GM18507 (cell line): ENCODE measurements at places on chromosomes 6 and 20.

- peak; percentile 22 for DNase-seq
Observed at GRCh38 chr6:166957087-166957804, 896 bp upstream of the RNASET2 start.

- DNase-seq, result no peak
Observed at GRCh38 chr6:25601800-25602673, 50.0 kb upstream of the SCGN start.

- no peak for DNase-seq
Observed at GRCh38 chr20:4719190-4719589, 2.5 kb upstream of the PRND start.

GRCh38 chr6:63806573-63806913, 170.9 kb downstream of the PHF3 start:
- no peak for DNase-seq

- no peak for DNase-seq
Observed at GRCh38 chr6:67412035-67412434, 1223.0 kb upstream of the ADGRB3 start.

DNA sequence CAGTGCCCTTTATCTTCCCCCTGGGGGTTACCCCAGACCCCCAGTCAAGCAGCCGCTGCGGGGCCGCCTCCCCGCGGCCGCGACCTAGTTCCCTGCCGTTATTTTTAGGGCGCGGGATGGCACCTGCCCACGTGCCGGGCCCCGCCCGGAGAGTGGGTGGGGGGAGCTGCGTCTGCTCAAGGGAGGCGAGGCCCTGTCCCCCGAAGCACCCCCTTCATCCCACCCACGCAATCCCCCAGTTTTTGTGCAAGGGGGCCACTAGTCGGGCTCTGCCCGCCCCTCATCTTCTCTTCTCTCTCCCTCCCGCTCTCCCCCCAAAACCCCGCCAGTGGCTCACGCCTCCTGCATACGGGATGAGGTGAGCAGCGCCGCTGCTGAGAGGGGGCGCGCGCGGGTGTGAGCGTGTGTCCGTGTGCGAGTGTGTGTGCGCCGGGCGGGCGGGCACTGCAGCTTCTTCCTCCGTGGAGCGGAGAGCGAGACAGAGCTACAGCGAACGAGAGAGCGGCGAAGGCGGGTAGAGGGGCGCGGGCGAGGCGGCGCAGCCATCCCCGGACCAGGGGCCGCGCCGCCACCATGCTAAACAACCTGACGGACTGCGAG, at the start of gene SLC12A5:
Gene SLC12A5 (plus strand): TSS at position 444 of the 600 bp plus-strand sequence. CDS start 130 bp downstream, at position 574.
- no peak for DNase-seq

DNA sequence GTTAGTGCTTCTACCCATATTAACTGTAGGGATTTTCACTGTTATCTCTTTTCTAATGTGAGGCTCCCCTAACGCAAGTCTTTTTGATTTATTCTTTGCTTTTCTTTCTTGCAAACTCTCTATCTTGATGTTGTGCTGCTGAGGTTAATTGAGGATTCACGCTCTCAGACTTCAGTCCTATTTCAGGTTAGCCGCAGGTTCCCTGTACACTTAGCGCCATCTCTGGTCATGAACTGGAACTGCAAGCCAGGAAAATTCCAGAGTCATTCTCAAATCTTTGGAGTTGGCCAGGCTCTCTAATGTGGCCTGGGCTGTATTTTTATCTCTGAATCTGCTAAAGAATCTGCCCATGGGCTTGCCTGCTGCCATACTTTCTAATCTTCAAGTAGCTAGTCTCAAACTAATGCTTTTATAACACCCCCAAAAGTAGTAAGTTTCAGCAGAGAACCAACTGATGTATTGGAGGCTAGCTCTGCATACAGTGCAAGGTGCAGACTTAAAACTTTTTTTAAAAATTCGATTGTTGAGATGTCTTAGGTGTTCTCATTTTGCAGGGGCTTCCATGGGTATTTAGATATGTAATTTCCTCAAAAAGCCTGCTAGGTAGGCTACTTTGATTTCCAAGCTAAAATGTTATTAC, 91.1 kb upstream of the OPRM1 start:
- no peak for DNase-seq

DNA sequence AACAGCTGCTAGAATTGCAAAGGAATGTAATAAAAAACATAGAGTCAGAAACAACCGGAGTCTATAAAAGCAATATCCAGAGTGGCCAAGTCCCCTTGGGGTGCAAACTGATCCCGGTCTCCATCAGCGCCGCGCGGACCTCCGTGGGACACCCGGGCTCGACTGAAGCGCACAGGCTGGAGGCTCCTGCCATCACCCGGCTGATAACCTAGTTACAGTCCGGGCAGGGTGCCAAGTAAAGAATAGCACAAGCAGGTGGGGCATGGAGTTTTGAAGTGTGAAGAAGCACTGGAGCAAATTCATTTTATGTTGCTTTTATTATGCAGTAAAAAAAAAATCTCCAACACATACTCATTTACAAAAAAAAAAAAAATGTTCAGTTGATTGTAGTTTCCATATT, 205.1 kb upstream of the GMDS start:
- no peak for DNase-seq

GRCh38 chr20:40583205-40583604, 105.8 kb downstream of the MAFB start:
- no peak for DNase-seq

DNA sequence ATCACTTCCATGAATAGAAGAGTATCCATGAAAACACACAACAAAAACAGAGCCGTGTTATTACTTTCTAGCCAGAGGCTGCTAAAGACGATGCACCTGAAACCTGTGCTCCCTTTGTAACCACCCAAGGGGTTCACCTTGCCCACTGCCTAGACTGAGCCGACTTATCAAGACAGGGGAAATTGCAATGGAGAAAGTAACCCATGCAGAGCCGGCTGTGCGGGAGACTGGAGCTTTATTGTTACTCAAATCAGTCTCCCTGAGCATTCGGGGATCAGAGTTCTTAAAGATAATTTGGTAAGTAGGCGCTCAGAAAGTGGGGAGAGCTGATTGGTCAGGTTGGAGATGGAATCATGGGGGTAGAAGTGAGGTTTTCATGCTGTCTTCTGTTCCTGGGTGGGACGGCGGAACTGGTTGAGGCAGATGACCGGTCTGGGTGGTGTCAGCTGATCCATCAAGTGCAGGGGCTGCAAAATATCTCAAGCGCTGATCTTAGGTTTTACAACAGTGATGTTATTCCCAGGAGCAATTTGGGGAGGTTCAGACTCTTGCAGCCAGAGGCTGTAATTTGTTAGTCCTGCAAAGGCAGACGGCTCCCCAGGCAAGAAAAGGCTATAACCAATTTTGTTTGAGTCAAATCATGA, 366.6 kb downstream of the PREX1 start:
- no peak for DNase-seq

- DNase-seq, result peak; percentile 2
Observed at GRCh38 chr6:51562198-51562597, 525.2 kb downstream of the PKHD1 start.

DNA sequence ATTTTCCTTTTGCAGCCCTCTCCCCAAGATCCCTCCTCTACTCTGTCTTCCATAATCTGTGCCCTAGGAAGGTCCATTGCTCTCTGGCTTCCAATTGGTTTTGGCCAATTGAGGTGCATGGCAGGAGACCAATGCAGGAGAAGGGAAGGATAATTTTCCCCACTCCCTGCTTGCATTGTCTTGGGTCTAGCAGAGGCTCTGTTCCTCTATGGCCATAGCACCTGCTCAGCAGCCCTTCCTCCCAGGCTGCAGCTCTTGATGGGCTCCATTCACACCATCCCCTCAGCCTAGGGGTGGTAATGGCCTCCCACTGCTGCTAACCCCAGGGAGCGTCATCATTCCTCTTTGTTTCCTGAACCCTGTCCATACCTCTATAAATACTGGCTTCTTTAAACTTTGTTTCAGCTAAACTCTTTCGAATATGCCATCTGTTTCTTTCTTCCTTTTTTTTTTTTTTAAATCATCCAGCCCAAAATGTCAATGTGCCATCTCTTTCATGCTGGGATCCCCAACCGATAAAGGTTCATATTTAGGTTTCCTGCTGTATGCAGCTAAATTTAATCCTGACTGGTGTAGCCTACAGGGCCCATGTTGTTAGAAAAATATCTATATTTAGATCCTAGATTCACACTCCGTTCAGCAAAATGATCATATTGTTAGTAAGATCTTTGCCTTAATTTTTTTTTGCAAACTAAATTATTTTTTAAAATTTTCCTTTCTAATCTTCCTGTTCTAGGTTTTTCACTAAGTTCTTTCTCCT, 63.8 kb downstream of the HECA start:
- no peak for DNase-seq

DNA sequence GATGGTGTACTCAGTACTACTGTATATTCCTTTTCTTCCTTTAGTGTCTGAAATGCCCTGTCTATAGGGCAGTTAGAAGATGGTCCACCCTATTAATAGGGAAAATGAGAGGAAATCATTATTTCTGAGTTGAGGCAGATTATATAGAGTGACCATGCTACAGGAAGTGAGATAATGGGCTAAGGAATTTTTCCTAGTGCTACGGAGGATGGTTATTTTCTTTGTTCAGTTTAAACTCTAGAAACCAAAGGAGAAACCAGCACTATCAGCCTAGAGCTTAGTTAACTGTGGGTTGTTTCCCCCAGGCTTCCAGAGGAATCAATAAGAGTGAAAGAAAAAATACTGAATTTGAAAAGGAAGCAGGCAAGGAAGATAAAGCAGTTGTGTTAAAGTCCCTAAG, 474 bp downstream of the TSBP1 start:
- DNase-seq, result no peak
